ENCODE measurements at places on chromosomes 2 and 18.

GRCh38 chr2:202147775-202148174 lies 74.7 kb downstream of the KIAA2012 start:
- DNase-seq, result no peak
- H3K4me3 ChIP-seq, result no peak overlapping the region
- H3K4me1 ChIP-seq, result peaks cover 21% of the 10 kb centered on the region
- peaks cover 2% of the 10 kb centered on the region for H3K27me3 ChIP-seq
- H3K27ac ChIP-seq, result no peak overlapping the region

DNA sequence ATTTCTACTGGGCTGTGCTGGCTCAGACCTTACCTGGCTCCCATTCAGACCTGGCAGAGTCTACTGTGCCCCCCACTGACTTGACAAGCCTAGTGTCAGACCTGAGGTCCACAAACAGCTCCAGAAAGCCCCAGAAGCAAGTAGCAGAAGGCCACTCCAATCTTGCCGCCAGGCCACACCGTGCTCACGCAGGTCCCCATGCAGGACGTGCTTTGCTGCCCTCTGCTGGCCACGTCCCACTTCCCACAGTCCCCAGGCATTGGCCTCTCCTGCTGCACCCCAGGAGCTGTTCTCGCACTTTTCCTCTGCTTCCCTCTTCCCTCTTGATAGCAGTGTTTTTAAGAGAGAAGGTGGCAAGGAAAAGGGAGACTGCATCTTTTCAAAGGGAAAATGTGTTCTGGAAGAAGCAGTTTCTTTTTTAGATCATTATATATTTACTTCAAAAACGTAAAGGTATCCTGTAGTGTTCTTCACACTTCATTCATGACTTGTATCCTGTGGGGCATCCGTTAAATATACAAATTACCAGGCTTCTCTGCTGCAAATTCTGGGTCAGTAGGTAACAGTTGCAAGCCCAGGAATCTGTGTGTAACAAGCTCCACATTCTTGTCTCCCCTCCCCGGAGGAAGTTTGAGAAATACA lies 81.4 kb upstream of the PAPOLG start:
- H3K4me1 ChIP-seq, result no peaks in the 10 kb centered on the region
- H3K4me3 ChIP-seq, result no peak overlapping the region
- H3K27me3 ChIP-seq, result no peaks in the 10 kb centered on the region
- no peaks in the 10 kb centered on the region for H3K36me3 ChIP-seq
- H3K27ac ChIP-seq, result no peak overlapping the region

DNA sequence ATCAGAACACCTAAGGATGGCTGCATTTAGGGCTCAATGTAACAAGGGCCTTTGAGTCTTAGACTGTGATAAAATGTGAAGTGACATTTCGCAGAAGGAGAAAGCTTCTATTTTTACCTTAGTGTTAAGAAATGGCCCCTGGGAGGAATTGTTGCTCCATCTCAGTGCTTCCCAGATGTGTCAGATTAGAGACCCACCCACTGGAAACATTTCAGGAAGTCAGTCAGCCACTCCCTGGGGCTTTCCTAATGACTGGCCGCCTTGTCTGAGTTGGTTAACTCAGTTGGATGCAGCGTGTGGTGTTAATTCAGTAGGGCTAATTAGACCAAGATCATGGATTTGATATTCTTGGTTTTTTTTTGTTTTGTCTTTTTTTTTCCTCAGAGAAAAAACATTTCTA lies 355.9 kb downstream of the PIK3C3 start:
- H3K27me3 ChIP-seq, result no peaks in the 10 kb centered on the region
- no peaks in the 10 kb centered on the region for H3K4me1 ChIP-seq
- H3K36me3 ChIP-seq, result no peaks in the 10 kb centered on the region
- DNase-seq, result no peak
- H3K27ac ChIP-seq, result no peak overlapping the region

GRCh38 chr2:145067549-145068030 lies 547.7 kb upstream of the ZEB2 start:
- no peak overlapping the region for H3K4me3 ChIP-seq
- no peak overlapping the region for H3K27ac ChIP-seq
- no peaks in the 10 kb centered on the region for H3K36me3 ChIP-seq
- no peaks in the 10 kb centered on the region for H3K4me1 ChIP-seq
- no peaks in the 10 kb centered on the region for H3K27me3 ChIP-seq

DNA sequence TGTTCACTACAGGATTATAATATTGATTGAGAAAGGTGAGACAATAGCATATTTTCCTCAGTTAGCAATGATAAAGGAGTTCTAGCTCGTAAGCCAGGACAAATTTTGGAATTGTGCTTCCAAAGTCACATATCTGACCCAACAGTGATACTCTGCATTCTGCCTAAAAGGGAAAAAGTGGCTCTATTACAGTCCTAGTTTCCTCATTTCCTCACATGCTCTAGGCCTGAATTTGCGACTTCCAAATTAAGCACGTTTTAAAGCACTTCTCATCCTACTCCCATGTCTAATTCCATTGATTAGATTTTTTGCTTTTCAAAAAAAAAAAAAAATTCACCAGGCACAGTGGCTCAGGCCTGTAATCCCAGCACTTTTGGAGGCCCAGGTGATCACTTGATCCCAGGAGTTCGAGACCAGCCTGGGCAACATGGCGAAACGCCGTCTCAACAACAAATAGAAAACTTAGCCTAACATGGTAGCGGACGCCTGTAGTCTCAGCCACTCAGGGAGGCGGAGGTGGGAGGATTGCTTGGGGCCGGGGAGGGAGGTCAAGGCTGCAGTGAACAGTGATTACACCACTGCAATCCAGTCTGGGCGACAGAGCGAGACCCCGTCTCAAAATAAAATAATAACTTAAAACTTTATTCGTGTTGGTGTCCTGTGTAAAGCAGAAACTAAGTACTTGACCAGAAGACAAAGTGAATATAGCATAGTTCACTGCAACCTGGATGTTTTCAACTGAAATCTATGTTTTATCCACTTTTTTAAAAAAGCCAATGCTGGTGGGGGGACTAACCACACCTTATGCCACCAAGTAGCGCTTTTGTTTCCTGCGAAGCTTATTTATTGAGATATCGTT lies 1.5 kb downstream of the ESCO1 start:
- H3K36me3 ChIP-seq, result peaks cover 5% of the 10 kb centered on the region
- peak overlapping the region; percentile 81 for H3K4me3 ChIP-seq
- no peak for DNase-seq
- no peaks in the 10 kb centered on the region for H3K27me3 ChIP-seq

- H3K4me1 ChIP-seq, result no peaks in the 10 kb centered on the region
- peaks cover 4% of the 10 kb centered on the region for H3K36me3 ChIP-seq
- no peak for DNase-seq
Measured at GRCh38 chr18:36104749-36105148, 24.4 kb downstream of the SLC39A6 start.

GRCh38 chr2:99854236-99854852 lies 288.0 kb downstream of the AFF3 start:
- H3K27ac ChIP-seq, result no peak overlapping the region
- H3K27me3 ChIP-seq, result no peaks in the 10 kb centered on the region
- no peaks in the 10 kb centered on the region for H3K36me3 ChIP-seq
- no peaks in the 10 kb centered on the region for H3K4me1 ChIP-seq
- no peak for DNase-seq
- no peak overlapping the region for H3K4me3 ChIP-seq

GRCh38 chr2:137229834-137230233 lies 464.5 kb downstream of the THSD7B start:
- H3K27ac ChIP-seq, result no peak overlapping the region
- no peak for DNase-seq
- H3K4me3 ChIP-seq, result no peak overlapping the region

- no peaks in the 10 kb centered on the region for H3K27me3 ChIP-seq
- no peak overlapping the region for H3K4me3 ChIP-seq
- no peak for DNase-seq
- H3K36me3 ChIP-seq, result no peaks in the 10 kb centered on the region
- no peaks in the 10 kb centered on the region for H3K4me1 ChIP-seq
- H3K27ac ChIP-seq, result no peak overlapping the region
Measured at GRCh38 chr18:44495151-44495550, 185.5 kb upstream of the SETBP1 start.

GRCh38 chr2:120132190-120132589 lies 91.0 kb downstream of the TMEM185B start:
- H3K27ac ChIP-seq, result no peak overlapping the region
- no peak overlapping the region for H3K4me3 ChIP-seq
- peaks cover 15% of the 10 kb centered on the region for H3K36me3 ChIP-seq
- no peaks in the 10 kb centered on the region for H3K4me1 ChIP-seq
- no peak for DNase-seq
